PC-9 (cell line): ENCODE measurements at places on chromosomes 7 and 10. TPM values are rescaled to one million over a fixed set of nuclear protein-coding genes. Genes with fewer than 3 reads are reported as not detected.

- DNase-seq = peak; percentile 62
These were observed 8.9 kb downstream of the ST8SIA6 start for GRCh38 chr10:17445400-17445998.

ANLN gene
- 239 and 262 TPM in 2 replicates for total RNA-seq

TLX1 gene
- total RNA-seq = not detected in 2 replicates

DNA sequence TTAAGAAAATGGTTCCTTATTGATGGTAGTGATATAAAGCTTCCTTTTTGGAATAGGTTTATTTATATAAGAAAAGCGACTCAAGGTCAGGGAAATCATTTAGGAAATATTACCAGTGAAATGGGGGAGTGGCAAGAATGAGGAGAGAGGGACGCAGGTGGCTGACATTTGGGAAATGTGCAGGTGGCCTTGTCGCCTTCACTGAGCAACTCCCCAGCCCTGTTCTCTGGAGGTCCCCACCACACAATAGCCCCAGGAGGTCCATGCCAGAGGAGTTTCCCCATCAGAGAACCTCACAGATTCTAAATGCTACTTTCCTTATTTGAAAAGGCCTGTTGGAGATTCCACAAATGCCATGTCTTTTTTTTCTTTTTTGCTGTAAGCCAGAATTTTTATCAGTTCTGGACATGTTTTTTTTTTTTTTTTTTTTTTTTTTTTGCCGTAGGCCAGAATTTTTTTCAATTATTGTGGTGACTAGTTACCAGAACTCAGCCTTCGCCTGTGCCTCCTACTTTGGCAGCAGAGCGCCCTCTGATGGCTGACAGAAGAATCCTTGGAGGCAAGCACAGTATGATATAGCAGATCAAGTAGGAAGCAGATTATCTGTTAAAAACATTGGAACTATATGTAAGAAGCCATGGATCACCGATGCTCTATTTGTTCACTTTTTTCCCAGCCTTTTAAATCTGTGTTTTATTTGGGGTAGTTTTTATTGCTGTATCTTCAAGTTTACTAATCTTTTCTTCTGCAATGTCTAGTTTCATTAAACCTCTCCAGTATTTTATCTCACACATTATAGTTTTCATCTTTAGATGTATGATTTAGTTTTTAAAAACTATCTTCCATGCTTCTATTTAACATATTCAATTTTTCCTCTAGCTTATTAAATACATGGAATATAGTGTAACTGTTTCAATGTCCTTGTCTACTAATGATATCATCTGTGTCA lies 18.6 kb downstream of the OPALIN start:
- peak; percentile 44 for DNase-seq

INHBA gene
- 17.3 and 17.6 TPM in 2 replicates for total RNA-seq

VWDE gene
- 27.3 and 28.8 TPM in 2 replicates for total RNA-seq

DNA sequence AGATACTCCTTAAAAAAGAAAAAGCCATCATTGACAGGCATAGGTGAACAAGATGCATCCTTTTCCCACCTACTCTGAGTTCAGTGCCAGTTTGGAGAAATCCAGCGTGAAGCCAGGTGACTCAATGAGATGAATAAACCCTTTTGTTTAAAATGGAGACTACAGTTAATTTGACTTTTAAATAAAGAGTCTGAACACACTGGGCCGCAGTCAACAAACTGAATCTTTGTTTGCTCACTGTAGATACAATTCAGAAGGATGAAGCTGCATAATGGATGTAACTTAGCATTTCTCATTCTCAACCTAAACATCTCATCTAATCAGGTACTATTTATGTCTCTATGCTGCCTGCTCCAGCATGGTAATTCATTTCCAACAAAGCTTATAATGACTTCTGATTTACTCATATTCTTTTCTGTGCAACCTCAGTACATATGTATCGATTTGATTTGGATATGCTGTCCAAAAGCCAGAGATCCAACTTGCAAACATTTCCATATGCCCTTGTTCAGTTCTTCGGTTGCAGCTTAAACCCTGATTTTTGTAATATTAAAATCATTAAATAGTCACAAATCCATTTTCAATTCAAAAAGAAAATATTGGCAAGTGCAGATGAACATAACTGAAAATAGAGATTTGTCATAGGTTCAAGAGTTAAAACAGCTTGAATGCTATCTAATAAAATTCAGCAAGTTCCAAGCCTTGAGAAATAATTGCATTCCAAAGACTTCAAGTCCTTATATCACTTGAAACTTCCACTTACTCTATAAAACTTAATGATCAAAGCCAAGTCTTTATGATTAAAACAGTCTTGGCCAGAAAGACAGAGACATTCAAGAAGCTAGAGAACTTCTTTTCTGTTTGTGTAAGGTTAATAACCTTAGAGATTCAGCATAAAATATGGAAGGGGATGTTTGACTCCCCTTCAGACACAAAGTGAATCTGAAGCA lies 67.8 kb downstream of the CPVL start:
- DNase-seq = no peak

TSPAN13 gene
- total RNA-seq = 26.5 and 31.1 TPM in 2 replicates

DNA sequence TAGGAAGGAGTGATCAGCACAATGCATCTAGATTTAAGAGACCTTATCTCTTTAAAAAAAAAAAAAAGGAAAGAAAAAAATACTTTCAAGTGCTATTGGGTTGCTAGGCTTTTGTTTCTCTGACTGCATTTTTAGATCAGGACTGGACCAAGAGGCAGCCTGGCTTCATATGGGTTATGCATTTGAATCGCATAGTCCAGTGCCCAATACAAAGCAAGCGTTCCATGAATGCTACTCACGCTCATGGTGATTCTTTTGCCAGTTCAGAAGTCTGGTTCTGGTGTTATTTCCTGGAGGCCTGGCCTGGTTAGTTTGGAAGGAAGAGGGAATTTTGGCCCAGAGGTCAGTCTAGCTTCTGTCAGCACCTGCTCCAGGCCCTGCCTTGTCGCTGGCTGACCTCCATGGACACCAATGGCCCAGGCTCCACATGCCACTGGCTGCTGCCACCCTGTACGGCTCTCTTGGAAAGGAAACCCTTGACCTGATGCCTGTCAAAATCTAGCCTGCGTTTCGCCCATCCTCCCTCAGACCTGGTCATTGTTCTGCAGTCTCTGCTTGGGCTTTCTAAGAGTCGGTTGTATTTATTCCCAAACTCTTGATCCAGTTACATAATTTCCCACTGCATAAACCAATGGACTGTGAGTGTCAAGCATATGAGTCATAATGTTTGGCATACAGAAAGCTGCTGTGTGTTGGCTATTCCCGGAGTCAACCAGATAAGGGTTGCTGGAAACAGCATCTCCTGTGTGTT lies 74.3 kb upstream of the MKX start:
- no peak for DNase-seq

DNA sequence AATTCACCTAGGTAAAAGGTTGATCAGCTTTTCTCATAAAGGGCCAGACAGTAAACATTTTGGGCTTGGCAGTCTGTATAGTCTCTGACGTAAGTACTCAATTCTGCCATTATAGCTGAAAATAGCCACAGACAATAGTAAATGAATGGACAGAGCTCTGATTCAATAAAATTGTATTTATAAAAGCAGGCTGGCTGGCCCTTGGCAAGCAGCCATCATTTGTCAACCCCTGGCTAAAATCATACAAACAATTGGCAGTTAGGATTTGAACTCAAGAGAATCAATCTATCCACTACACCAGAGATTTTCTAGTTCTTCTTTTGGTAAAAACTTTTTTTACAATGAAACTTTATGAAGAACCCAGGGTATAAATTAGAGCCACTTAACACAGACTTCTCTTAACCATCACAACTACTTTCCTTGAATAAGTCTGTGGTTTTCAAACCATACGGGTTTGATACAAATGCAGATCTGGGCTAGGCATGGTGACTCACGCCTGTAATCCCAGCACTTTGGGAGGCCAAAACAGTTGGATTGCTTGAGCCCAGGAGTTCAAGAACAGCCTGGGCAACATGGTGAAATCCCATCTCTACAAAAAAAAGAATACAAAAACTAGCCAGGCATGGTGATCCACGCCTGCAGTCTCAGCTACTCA lies 124.5 kb downstream of the SLC16A9 start:
- DNase-seq = no peak

DNA sequence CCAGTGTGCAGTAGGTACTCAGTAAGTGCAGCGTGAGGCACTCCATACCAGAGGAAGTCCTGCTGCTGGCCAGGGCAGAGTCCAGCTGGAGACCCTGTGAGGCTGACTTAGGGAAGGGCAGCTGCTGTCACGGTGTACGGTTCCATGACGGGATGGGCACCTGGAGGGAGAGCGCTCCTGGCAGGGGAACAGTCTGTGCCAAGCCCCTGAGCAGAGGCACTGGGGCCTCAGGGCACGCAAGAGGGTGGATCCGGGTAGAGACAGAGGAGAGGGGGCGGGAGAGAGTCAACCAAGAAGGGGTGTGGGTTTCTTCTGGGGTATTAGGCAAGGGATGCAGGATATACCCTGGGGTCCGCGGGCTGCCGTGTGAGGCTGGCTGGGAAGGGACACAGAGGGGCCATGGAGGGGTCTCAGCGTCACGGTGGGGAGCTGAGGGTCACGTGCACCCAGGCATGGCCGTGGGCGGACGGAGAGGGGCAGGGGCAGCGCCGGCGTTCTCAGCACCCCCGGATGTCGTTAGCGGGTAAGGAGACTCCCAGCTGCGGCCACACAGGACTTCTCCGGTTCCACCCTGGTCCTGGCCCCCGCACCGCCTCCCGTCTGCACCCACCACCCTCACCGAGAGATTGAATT lies 70.5 kb downstream of the MICALL2 start:
- no peak for DNase-seq

AIFM2 gene
- 40.3 and 47.0 TPM in 2 replicates for total RNA-seq

DNA sequence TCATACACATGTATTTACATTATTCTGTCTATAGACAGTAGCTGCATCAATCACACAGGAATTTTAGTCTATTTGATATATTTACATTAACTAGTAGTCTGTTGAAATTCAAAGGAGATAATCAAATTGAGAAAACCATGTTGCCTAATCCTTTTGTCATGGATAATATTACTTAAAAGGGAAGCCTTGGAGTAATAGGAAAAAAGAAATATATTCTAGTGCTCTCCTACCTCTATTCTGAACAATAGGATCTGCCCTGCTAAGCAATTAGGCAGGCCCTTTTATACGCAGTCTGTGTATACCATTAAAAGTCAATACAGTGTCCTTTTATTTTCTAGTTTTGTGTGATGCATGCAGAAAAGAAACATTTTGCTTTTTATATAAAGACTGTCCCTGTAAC lies 24.5 kb downstream of the UMAD1 start:
- no peak for DNase-seq
